Adipose tissue (tissue), 3 donors: ENCODE measurements at places on chromosomes 5 and 9. TPM values are rescaled to one million over a fixed set of nuclear protein-coding genes. Genes with fewer than 3 reads are reported as not detected.

Gene PTPN3
- 2.2 TPM for polyA plus RNA-seq

Gene STOML2
- polyA plus RNA-seq: 79.7 TPM

Gene SLC6A19
- 0.07 TPM for polyA plus RNA-seq

Gene GABRA6
- polyA plus RNA-seq: not detected

Gene SYK
- polyA plus RNA-seq: 7.4 TPM

Gene FOXI1
- polyA plus RNA-seq: not detected

Gene MEIKIN
- not detected for polyA plus RNA-seq

Gene GOLGA1
- 10.0 TPM for polyA plus RNA-seq

Gene PCDHGA12
- 1.2 TPM for polyA plus RNA-seq

Gene BDP1
- polyA plus RNA-seq: 7.2 TPM

Gene FREM1
- polyA plus RNA-seq: 3.7 TPM

Gene MARCOL
- not detected for polyA plus RNA-seq

Gene PCDHA1
- 0.03 TPM for polyA plus RNA-seq

Gene PCDHB4
- polyA plus RNA-seq: 0.90 TPM

Gene TRUB2
- 9.2 TPM for polyA plus RNA-seq

Gene C9orf50
- 0.04 TPM for polyA plus RNA-seq

Gene TLX3
- polyA plus RNA-seq: not detected

Gene GRHPR
- 138 TPM for polyA plus RNA-seq

Gene SNCAIP
- polyA plus RNA-seq: 3.5 TPM

Gene SLC46A2
- 0.42 TPM for polyA plus RNA-seq

Gene GPR151
- not detected for polyA plus RNA-seq

Gene DIPK1B
- polyA plus RNA-seq: 12.8 TPM

Gene APBA1
- 1.7 TPM for polyA plus RNA-seq

Gene SCGB3A2
- polyA plus RNA-seq: not detected

Gene KCNIP1
- polyA plus RNA-seq: 0.18 TPM

Gene TSSK1B
- polyA plus RNA-seq: not detected

Gene PRRX2
- polyA plus RNA-seq: 13.4 TPM
